Activated CD8-positive, alpha-beta memory T cell treated with anti-CD3 and anti-CD28 coated beads for 1 hour (primary cell): ENCODE measurements at places on chromosomes 2 and 18.

GRCh38 chr18:26386441-26386840 lies 160.2 kb downstream of the TAF4B start:
- DNase-seq: no peak

DNA sequence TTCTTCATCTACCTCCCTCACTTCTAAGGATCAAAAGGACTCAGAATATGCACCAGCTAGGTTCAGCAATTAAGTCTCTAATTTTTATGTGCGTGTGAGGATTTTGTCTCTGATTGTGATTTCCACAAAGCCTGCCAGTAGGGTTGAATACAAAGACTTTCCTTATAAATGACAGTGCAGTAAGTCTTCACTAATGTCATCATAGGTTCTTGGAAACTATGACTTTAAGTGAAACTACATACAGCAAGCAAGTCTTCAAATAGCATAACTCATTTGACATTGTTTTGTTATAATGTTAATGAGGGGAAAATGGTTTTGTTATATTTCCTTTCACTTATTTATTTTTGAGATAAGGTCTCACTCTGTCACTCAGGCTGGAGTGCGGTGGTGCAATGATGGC lies 526.3 kb upstream of the DCC start:
- DNase-seq: no peak

DNA sequence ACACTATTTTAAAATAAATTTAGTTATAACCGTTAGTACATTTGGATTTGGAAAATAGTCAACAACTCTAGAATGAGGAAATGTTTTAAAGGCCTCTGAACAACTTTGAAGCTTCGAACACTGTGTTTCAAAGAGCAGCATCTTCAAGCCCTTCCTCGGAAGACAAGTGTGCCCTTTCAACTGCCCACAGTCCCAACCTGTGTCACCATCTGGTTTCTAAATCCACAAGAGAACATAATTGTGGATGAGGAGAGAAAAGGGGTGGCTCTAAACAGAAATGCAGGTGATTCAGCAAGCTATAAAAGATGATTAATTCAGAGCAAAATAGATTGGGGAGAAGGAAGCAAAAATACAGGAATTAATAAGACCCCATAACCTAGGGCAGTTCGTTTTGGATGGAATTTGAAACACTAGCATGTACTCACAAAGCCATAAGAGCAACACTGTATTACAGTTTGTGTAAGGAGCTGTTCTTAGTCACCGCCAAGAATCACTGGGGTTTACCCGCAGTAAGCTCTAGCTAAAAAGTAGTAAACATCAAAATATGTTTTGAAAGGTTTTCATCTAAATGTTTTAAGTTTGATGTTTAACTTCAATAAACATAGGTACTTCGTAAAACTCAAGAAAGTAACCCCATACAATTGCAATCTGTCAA lies 160.7 kb downstream of the EIPR1 start:
- DNase-seq: no peak

GRCh38 chr2:119063177-119063576 lies 95.4 kb downstream of the C1QL2 start:
- no peak for DNase-seq

- DNase-seq: no peak
Observed at GRCh38 chr2:21013043-21013816, 30.6 kb downstream of the APOB start.

- no peak for DNase-seq
Observed at GRCh38 chr2:48529676-48530032, 300 bp upstream of the STON1 start.
